ENCODE measurements at places on chromosomes 5 and 9. TPM values are rescaled to one million over a fixed set of nuclear protein-coding genes. Genes with fewer than 3 reads are reported as not detected.

The WNT8A gene
- not detected for polyA plus RNA-seq

GRCh38 chr5:106940301-106940846, 730.4 kb downstream of the EFNA5 start:
- H3K27ac ChIP-seq = peak overlapping the region; percentile 21
- H3K36me3 ChIP-seq = no peaks in the 10 kb centered on the region
- no peak overlapping the region for H3K4me3 ChIP-seq

GRCh38 chr9:124259158-124259808, 1.5 kb downstream of the NEK6 start:
- H3K36me3 ChIP-seq = no peaks in the 10 kb centered on the region
- peak; percentile 77 for DNase-seq
- peak overlapping the region; percentile 76 for H3K27ac ChIP-seq
- H3K4me1 ChIP-seq = peaks cover 50% of the 10 kb centered on the region
- H3K27me3 ChIP-seq = no peaks in the 10 kb centered on the region

GRCh38 chr5:56520986-56521730, 288.0 kb upstream of the ANKRD55 start:
- H3K4me1 ChIP-seq = no peaks in the 10 kb centered on the region
- no peaks in the 10 kb centered on the region for H3K36me3 ChIP-seq
- DNase-seq = no peak

GRCh38 chr5:88262116-88262515, 6.5 kb downstream of the TMEM161B start:
- H3K4me1 ChIP-seq = no peaks in the 10 kb centered on the region
- no peak overlapping the region for H3K27ac ChIP-seq
- DNase-seq = no peak
- no peak overlapping the region for H3K4me3 ChIP-seq

GRCh38 chr5:127699416-127699815, 3.8 kb upstream of the CCDC192 start:
- H3K36me3 ChIP-seq = no peaks in the 10 kb centered on the region
- H3K4me3 ChIP-seq = no peak overlapping the region
- H3K27ac ChIP-seq = no peak overlapping the region
- H3K4me1 ChIP-seq = no peaks in the 10 kb centered on the region
- H3K27me3 ChIP-seq = peaks cover 5% of the 10 kb centered on the region

Data from endothelial cell of umbilical vein (primary cell).